Vagina (tissue), 2 donors: ENCODE measurements at places on chromosomes 4 and X.

DNA sequence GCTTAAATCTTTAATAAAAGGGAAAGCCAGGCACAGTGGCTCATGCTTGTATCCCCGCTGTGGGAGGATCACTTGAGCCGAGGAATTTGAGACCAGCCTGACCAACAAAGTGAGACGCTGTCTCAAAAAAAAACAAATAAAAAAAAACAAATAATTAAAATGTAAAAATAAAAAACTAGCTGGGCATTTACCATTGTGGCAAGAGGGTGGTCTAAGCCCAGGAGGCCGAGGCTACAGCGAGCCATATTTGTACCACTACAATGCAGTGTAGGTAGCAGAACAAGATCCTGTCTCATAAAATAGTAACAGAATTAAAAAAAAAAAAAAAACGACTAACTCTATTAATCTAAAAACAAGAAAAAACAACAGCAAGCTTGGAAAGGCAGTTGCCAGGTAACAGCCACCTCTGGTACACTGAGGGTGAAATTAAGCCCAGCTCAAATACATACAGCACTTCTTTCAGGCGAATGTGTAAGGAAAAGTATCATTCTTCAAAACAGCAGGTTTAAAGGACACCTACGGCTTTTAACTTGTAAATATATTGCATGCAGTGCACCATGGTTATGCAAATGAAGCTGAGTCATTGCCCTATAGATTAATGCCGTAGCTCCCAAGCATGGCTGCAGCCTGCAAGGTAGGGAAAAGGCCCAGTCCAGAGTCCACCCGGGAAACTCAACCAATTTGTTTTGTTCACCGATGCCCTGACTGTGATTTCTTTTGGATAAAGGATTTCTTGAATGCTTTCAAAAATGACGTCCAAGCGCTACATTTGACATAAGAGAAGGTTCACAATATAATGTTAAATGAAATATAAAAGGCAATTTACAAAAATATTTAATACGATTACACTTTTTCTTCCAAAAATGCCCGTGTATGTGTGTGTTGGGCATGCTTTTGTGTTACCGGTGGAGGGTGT, 14.5 kb upstream of the TXLNG start:
- no peak for DNase-seq

- DNase-seq = no peak
Measured at GRCh38 chrX:18426004-18426320, 554 bp downstream of the CDKL5 start.

GRCh38 chrX:57137501-57137900, 304 bp upstream of the SPIN2A start:
- DNase-seq = no peak

GRCh38 chr4:185730387-185730786, 81.6 kb downstream of the SORBS2 start:
- no peak for DNase-seq

DNA sequence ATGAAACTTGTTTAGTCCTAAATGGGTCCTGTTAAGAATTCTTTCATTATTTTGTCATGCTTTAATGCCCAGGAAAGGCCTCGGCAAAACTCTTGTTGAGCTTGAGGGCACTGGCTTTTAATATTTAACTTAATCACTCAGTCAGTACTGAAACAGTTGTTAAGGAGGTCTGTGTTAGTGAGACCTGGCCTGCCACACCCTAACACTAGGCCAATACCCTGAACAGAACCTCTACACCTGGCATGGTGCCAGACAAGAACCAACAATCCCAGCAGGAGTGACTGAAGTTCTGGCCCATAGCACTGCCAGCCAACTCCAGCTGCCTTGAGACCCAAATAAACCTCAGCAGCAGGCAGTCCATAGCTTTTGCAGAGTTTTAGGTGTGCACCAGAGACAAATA, 85.7 kb upstream of the ITM2A start:
- no peak for DNase-seq

GRCh38 chr4:56908206-56909085, 746 bp downstream of the REST start:
- DNase-seq = no peak
